ENCODE measurements at places on chromosomes 12 and 14.

- DNase-seq, result no peak
Measured at GRCh38 chr14:56136571-56137452, 18.6 kb downstream of the PELI2 start.

DNA sequence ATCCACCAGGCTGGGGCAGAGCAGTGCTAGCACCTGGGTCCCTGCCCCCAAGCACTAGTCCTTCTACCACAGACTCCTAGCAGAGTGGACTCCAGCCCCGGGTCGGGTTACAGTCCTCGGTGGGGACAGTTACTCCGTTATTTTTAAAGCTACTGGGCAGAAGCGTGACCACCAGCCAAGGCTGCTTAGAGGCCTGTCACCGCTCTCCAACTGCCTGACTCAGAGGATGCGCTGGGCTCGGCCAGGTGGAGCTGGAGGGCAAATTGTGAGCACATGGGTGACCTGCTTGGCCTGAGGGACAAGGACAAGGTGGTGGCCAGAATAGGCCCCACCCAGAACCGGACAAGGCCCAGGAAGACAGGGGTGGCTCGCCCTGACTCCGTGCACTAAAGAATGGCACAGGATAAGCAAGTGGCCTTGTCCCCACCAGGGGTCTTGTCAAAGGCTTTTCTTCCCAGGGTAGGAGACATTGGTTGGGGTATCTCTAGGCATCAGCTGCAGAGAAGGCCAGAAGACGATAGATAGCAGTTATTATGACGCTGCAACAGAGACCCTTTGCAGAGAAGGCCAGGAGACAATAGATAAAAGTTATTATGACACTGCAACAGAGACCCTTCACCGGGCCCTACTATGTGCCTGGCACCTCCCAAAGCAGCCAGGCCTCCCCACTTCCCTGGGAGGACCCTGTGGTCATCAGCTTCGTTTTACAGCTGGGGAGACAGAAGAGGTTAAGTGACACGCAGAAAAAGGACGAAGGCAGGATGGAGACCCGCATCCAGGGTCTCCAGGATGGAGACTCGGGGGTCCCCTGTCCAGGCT, 1.6 kb downstream of the ABCB9 start:
- peak; percentile 19 for DNase-seq

DNA sequence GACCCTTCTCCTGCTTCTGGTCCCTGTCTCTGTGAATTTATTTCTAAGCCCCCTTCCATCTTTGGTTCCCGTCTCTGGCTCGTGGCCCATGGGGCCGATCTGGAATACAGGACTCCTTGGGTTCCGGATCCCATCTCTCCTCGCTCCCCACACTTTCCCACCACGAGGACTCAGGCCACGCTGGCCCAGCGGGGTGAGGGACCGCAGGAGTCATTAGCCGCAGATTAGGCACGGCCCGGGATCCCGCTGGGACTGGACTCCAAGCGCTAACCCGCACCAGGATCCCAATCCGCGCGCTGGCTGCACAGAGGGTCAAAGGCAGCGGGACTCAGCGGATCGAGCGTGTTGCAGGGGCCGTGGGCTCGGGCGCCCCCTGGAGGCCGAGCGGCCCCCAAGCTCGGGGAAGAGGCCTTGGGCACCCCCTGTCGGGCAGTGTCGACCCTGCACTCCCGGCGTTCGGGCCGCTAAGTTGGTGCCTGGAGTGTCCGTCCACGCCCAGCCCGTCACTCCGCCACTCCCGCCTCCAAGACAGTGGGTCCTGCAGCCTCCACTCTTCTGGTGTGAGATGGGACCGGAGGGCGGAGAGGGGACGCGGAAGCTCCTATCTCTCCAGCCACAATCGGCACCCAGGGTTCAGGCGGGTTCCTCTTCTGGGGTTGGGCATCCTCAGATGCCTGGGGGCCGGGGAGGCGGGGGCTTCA, 9.5 kb downstream of the SHMT2 start:
- peak; percentile 94 for DNase-seq

GRCh38 chr12:106088811-106089485, 49.8 kb downstream of the NUAK1 start:
- DNase-seq, result no peak

DNA sequence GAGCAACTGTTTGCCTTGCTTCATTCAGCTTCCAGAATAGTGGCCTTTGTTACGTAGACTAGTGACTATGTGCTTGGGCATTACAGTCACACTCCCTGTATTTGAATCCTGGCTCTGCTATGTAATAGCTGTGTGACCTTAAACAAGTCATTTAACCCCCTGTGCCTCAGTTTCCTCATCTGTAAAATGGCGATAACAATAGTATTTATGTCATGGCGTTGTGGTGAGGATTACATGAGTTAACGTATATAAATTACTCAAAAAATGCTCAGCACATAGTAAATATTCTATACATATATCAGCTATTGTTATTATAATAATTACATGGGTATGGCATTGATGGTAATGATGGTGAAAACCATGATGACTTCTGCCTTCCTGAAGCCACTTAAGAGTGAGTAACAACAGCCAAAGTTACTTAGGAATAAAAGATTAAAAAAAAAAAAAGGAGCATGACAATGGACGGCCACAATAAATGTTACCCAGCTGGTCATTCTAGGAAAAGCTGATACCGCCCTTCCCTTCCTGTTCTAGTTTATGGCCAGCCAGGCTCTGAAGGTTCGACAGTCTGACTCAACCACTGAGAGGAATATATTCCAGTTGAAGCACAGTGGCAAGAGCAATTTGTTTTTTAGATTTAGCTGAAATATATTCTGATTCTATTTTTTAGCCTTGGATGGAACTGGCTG, 9.9 kb upstream of the ADIPOR2 start:
- peak; percentile 36 for DNase-seq

DNA sequence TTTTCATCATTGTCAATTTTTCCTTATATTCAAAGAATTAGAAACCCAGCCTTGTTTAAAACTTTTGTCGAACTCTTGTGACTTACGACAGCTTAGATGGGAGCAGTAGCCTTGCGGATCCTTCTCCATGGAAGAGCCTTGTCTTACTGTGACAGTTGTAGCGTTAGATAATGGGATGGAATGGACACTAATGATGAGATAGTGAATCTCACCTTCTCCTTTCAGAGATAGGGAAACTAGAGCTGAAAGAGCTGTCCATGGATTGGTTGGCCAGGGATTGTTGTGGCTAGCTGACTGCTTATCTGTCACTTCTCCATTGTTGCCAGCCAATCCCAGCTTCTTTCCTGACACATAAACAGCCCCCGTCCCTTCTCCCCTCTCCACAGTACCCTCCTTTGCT, 59.4 kb downstream of the BHLHE41 start:
- DNase-seq, result no peak

DNA sequence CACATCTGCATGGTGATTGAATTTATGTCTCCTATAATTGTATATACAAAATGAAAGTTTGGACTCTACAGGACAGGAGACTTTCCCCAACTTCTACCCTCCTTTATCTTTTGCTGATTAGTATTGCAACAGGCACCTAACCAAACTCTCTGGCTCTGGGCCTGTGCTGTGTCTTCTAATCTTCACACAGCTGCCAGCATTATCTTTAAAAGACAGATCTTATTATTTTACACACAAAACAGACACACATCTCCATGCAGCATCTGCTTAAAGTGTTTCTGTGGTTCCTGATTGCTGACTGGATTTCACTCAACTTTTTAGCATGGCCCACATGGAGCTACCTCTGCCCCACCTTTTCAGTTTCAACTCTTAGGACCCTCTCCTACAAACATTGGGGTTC, 154.9 kb upstream of the PELI2 start:
- peak; percentile 83 for DNase-seq

DNA sequence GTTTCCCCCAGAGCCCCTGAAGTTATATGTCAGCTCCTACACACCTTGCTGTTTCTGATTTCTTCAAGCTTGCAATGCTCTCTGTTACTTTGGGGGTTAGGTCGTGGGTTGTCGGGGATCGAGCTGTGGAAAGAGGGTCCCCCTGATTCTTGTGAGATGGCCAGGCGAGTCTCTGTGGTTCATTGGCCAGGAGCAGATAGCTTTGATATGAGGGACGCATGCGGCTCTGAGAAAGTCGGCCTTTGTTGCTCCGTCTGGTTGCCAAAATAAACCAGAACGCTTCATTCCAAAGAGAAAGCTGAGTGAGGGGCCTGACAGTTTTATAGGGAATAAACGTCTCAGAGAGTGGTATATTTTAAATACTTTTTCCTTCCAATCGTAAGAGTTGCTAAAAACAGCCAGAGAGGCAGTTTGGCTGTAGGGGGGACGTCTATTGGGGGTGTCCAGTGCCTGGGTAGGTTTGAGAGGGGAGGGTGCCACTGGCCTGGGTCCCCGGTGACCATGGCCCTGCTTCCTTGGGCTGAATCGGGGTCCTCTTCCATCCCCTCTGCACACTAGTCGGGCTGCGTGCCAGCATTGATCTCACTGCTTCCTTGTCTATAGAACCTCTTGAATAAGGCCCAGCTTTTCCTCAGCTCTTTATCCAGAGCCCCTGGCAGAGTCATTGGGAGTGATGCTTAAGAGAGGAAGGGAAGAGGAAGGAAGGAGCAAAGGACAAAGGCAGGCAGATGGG, 18.9 kb downstream of the CCND2 start:
- DNase-seq, result no peak

DNA sequence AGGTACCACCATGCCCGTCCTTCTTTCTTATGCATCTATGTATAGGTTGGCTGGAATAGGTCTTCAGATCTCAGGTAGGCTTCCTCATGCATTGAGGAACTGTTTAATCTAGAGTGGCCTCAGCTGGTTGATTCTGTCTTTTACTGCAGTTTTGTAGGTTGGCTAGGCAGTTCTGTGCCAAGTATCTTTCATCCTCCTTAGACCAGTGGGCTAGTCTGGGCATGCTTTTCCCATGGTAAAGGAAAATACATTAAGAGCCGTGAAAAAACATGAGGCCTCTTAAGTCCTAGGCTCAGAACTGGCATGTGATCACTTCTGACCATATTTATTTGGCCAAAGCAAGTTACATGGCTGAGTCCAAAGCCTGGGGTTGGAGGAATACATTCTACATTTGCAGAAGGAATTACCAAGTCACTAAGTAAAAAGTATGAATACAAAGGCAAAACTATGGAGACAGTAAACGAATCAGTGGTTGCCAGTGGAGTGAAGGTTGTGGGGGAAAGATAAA, 137.3 kb downstream of the WIF1 start:
- no peak for DNase-seq

All from OCI-M1 (cell line).